HCEC 1CT (cell line): ENCODE measurements at places on chromosomes 6 and 20.
A peak's percentile ranks its signal among the peaks of the same experiment; 100 is the strongest.

DNA sequence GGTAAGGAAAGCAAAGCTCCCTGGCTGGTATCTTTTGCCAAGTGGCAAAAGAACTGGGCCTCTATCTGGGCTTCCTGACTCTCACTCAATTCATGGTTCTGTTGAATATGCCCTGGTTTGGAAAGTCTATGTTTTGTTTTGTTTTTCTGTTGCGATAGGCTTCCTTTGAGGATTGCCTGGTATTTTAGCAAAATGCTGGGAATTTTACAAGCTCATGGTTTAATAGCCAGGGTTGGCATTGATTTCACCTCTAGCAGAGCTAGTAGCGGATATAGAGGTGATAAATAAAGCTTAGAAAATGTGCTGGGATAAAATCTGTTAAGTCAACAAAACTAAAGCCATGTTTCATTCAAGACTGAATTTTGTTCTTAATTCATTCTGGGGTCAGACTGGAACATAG lies 109.9 kb downstream of the RNF144B start:
- DNase-seq, result no peak

DNA sequence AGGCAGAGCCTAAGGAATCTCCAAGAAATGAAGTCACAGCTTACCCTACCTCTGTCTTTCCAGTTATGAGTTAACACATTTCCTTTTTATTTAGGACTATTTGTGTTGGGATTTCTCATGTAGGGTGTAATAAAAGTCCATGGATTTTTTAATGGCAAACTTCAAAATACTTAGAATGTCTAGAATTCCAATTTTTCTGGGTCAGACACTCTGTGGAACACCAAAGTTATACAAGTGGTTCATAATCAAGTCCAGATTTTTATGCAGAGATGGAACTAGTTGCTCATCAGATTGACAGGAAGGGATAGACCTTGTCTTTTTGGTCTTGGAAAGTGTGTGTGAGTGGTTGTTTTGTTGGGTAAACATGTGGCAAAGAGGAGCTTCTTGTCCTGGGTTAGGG lies 303.5 kb upstream of the RNF24 start:
- DNase-seq, result no peak

GRCh38 chr6:27096834-27097511 lies 150.5 kb upstream of the PRSS16 start:
- DNase-seq, result peak; percentile 63

GRCh38 chr6:17813542-17813941 lies 106.8 kb upstream of the NUP153 start:
- DNase-seq, result no peak

- no peak for DNase-seq
Observed at GRCh38 chr6:137510923-137511322, 16.7 kb upstream of the OLIG3 start.

- DNase-seq, result peak; percentile 85
Observed at GRCh38 chr20:11810311-11811083, 107.2 kb upstream of the BTBD3 start.

GRCh38 chr6:133894369-133894768 lies 5.5 kb downstream of the TCF21 start:
- no peak for DNase-seq

GRCh38 chr6:12962529-12962928 lies 246.0 kb downstream of the PHACTR1 start:
- no peak for DNase-seq

GRCh38 chr6:27901801-27902200 lies 10.4 kb downstream of the OR2B2 start:
- DNase-seq, result no peak
